Breast epithelium (tissue), 4 donors: ENCODE measurements at places on chromosomes 1 and 21. TPM values are rescaled to one million over a fixed set of nuclear protein-coding genes. Genes with fewer than 3 reads are reported as not detected.

Gene TLCD4
- total RNA-seq: 22.4 TPM

Gene PRAMEF5
- not detected for total RNA-seq

Gene FCGR3A
- total RNA-seq: 12.9 TPM

Gene ITGB2
- 19.7 TPM for total RNA-seq

Gene FAM72D
- not detected for total RNA-seq

Gene HSPB7
- 19.0 TPM for total RNA-seq

Gene S100B
- total RNA-seq: 61.3 TPM

DNA sequence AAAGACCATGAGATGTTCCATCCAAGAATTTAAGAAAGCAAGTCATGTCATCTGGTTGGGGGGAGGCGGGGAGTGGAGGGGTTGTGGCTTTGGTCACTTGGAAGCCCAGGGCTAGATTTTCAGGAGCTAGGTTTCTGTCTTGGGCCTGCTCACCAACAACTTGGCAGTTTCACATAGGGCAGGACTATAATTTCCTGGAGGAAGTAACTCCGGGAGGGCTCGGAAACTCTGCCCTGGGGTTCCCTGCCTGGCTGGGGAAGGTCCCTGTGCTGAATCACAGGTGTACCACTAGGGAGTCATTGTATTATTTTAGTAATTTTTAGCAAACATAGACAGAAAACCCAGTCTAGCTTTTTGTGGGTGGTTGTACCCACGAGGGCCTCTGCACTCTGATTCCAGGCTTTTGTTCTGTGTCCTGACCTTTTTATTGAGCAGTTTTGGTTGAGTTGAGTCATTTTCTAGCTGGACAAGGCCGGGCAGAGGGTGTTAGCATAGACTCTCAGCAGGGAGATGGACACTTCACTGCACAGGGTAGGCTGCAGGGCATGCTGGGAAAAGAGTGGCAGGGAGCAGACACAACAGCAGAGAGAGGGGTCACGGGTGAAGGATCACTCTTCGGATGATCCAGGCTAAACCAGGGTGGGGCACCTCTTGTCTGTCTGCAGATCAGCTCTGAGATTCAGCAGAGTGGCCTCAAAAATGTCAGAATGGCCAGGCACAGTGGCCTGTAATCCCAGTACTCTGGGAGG, 144.7 kb downstream of the GRIK3 start:
- no peaks in the 10 kb centered on the region for H3K27me3 ChIP-seq
- no peaks in the 10 kb centered on the region for H3K4me1 ChIP-seq
- no peak overlapping the region for H3K4me3 ChIP-seq
- H3K36me3 ChIP-seq: no peaks in the 10 kb centered on the region
- DNase-seq: no peak

DNA sequence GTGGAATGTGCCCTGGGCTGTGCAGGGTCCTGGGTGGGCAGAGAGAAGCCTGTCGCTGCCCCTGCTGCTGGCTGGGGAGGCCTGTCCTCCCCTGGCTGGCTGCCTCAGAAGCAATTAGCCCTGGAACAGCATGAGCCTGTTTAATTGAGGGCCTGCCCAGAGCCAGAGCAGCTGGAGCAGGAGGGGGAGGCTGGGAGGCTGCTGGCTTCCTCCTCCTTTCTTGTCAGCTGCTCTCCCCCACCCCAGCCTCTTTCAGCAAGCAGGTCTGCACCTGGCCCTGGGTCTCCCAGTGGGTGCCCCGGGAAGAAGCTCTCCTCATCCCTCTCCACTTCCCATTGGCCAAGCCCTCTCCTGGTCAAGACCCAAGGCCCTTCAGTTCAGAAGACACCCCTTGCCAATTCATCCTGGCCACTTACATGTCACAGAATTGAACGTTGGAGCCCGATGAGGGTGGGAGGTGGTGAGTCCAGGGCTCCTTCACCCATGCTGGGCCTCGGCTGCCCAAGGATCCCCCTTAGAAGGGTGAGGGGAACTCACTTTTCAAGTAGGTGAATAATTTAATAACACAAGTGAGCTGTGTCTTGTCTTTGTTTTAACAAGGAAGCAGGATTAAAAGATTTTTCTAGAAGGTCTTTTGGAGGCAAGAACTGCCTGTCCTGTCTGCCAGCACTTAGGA, 13.2 kb downstream of the AMPD2 start:
- no peaks in the 10 kb centered on the region for H3K4me1 ChIP-seq
- no peak for DNase-seq
- H3K27me3 ChIP-seq: no peaks in the 10 kb centered on the region
- no peak overlapping the region for H3K27ac ChIP-seq
- no peak overlapping the region for H3K4me3 ChIP-seq

- no peaks in the 10 kb centered on the region for H3K4me1 ChIP-seq
- H3K27ac ChIP-seq: no peak overlapping the region
- H3K27me3 ChIP-seq: no peaks in the 10 kb centered on the region
- H3K36me3 ChIP-seq: no peaks in the 10 kb centered on the region
- DNase-seq: no peak
Observed at GRCh38 chr21:15627011-15627410, 102.8 kb upstream of the USP25 start.

GRCh38 chr1:39405358-39405757, 86.1 kb upstream of the BMP8A start:
- no peak overlapping the region for H3K27ac ChIP-seq
- no peaks in the 10 kb centered on the region for H3K36me3 ChIP-seq
- no peak for DNase-seq

GRCh38 chr1:189693140-189693539, 784.5 kb downstream of the BRINP3 start:
- no peak overlapping the region for H3K27ac ChIP-seq
- no peak overlapping the region for H3K4me3 ChIP-seq
- H3K27me3 ChIP-seq: no peaks in the 10 kb centered on the region
- no peak for DNase-seq

DNA sequence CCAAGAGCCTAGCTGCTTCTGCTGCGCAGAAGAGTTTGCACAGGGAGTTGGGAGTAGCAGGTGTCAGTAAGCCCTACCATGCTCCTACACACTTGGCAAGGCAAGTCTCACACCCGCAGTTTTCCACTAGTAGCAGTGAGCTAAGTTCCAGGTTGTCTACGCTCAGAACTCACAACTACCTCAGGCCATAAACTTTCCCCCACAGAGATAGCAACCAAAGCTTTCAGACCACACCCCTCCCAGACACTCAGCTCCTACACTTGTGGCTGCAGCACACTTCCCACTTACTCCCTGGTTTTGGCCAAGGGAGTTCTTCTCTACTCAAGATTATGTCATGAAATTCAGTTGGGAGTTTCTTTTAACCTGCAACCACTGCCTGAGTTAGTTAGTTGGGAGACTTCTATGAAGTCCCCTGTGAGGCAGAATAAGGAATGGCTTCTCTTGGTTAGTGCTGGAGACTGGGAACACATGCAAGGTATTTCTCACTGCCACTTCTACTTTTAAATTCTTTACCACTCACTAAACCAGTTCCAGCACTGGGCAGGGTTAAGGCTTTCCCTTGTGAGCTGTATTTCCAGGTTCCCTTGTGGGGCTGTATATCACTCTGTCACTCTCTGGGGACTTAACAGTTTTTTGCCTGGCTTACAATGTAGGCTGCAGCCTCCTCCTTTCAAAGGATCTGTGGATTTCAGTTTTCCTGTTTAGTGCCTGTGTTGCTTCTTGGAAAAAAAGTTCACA, 18.3 kb upstream of the MAB21L3 start:
- H3K4me1 ChIP-seq: no peaks in the 10 kb centered on the region
- H3K36me3 ChIP-seq: no peaks in the 10 kb centered on the region
- no peak overlapping the region for H3K4me3 ChIP-seq
- H3K27me3 ChIP-seq: no peaks in the 10 kb centered on the region
- no peak for DNase-seq
- H3K27ac ChIP-seq: no peak overlapping the region

- H3K27ac ChIP-seq: no peak overlapping the region
- no peak overlapping the region for H3K4me3 ChIP-seq
- no peak for DNase-seq
- no peaks in the 10 kb centered on the region for H3K27me3 ChIP-seq
- H3K36me3 ChIP-seq: no peaks in the 10 kb centered on the region
- H3K4me1 ChIP-seq: no peaks in the 10 kb centered on the region
Observed at GRCh38 chr1:193318347-193318746, 131.9 kb upstream of the B3GALT2 start.

DNA sequence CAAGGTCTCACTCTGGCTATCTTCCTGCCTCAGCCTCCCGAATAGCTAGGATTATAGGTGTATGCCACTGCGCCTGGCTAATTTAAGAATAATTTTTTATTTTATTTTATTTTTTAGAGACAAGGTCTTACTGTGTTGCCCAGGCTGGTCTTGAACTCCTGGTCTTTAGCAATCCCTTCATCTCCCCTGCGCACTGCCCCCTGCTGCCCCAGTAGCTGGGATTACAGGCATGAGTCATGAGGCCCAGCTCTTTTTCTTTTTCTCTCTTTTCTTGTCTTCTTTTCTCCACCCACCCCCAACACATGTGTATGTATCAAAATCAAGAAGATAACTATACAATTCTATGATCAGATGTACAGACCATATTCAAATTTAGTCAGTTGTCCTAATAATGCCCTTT, 87.2 kb downstream of the PEX14 start:
- H3K27me3 ChIP-seq: no peaks in the 10 kb centered on the region
- no peak overlapping the region for H3K4me3 ChIP-seq
- H3K36me3 ChIP-seq: no peaks in the 10 kb centered on the region
- no peaks in the 10 kb centered on the region for H3K4me1 ChIP-seq
- DNase-seq: no peak
- no peak overlapping the region for H3K27ac ChIP-seq

- H3K4me3 ChIP-seq: no peak overlapping the region
- no peaks in the 10 kb centered on the region for H3K36me3 ChIP-seq
- H3K27ac ChIP-seq: no peak overlapping the region
- H3K27me3 ChIP-seq: no peaks in the 10 kb centered on the region
- DNase-seq: no peak
- no peaks in the 10 kb centered on the region for H3K4me1 ChIP-seq
Observed at GRCh38 chr1:6464514-6464836, 1.5 kb downstream of the TNFRSF25 start.
